Pancreas (tissue), 10 donors: ENCODE measurements at places on chromosomes 5 and 9. TPM values are rescaled to one million over a fixed set of nuclear protein-coding genes. Genes with fewer than 3 reads are reported as not detected.

DNA sequence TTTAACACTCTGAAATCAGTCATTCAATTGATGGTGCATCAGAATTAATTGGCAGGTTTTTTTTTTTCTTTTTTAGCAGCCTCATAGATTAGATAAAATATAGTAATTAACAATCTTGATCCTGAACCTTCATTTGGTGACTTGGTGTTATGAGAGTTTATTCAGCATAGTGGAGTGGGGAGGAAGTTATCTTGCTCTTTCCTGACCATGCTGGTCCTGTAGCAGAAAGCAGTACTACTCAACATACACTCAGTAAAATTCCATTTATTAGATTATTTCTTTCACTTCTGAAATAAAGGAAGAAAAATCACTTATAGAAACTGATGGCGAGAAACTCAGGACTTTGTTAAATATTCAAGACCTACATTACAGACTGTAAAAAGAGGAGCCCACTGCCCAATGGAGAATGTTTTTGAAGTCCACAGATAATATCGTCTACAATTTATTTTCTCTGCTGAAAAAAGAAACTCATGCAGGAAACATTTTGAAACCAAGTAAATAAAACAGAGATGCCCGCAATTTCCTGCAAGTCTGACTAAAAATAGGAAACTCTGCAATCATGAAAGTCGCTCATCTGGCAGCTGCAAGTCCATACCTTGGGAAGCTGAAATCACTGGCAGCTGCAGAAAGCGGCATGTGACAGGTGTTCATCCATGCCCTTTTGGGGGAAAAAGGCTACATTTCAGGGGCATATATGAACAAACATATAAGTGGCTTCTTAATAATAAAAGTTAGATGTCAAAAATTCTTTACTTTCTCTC, 233.2 kb upstream of the RFX3 start:
- no peak for DNase-seq

DNA sequence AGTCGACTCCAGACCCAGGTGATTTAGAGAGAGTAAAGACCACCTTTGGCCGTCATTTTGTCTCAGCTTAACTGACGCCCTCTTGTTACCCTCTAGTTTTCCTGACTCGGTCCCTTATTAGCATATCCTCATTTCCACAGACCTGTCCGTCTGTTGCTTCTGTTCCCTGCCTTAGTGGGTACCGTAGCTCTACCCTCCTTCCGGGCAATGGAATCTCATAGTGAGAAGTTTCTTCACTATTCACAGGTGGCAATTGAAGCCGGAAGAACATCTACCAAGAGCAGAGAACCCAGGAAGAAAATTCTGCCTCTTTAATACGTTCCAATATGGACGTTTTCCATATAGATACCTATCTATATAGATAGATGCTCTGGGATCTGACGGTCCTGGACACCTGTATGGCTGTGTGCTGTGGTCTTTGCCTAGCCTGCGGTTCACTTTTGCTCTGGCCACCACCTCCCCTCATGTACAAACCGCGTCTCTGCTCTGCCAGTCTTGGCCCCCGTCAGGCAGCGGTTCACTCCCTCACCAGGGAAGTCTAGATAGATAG, 652 bp upstream of the TMEM161B start:
- DNase-seq = peak; percentile 13

GRCh38 chr5:149303210-149303609, 31.6 kb downstream of the AFAP1L1 start:
- no peak for DNase-seq

GRCh38 chr5:150848271-150848670, 1.9 kb downstream of the IRGM start:
- no peak for DNase-seq

DNA sequence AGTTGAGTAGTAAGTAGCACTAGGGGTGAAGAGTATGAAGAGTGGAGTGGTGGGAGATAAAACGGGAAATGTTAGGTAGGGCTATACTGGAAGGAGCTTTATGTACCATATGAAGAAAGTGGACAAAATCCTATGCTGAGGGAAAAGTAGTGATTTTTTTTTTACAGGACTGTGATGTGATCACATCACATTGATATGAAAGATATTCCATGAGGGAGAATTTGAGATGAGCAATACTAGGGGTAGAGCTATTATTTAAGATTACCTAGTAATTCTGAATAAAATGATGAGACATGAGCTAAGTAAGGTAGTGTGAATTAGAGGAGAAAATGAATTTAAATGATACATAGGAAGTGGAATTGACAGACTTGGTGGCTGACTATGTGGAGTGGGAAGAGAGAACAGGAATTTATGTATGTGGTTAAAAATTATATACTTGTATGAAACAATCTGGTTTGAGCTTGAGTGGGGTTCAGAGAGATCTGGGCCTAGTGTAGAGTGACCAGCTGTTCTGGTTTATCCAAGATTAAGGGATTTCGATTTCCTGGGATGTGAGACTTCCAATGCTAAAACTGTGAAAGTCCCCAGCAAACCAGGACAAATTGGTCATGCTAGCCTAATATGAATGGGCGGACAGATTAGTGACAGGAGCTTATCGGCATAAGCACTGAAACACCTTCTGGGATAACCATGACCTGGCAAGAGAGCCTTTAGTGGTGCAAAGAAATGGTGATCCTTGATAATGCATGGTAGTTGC, 29.3 kb upstream of the STOM start:
- no peak for DNase-seq

DNA sequence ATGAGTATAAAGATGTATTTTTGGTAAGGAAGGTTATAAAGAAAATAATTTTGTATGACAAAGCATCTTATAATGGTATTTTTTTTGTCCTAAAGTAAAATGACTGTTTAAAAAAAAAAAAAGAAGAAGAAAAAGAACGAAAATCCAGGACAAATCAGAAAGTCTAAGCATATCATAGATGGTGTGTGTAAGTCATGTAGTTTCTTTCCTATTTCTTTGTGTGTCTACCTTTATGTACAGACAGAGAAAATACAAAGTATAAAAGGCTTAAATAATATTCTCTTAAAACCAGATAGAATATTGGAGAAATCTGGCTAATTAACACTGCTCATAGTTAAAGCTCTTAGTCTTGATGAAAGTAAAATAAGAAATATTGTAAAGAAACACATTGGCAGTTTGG, 7.7 kb downstream of the RIGI start:
- DNase-seq = no peak

DNA sequence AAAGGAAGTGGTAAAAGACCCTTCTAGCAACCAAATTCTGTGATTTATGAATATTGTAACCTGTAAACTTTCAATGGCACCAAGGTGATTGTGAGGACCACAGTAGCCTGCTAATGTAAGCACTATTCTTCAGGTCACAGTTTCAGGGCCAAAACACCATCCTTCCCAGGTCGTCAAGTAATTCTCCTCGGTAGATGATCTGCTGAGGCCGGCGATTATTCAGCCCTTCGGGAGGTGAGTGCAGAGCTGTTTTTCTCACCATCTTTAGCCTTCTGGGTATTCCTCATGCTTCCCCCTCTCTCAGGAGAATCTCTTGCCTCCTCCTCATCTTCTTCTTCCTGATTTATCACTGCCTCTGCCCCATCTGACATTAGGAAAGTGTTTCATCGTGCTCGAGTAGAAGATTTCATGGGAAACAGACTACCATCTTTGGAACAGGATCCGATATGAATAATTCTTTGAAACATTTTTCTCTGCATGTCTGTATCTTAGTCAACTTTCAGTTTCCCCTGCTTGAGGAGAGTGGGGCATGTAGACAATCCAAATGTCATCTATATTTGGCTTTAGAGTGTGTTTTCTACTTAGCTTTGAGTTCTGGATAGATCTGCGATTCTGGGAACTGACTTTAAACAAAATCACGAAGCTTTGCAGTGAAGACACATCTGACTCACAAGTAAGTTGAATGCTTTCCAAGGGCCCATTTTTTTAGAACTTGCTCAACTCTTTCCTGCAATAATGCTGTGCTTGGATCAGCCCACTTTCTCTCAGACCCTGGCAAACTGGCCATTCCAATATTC, 173.9 kb downstream of the AOPEP start:
- no peak for DNase-seq

DNA sequence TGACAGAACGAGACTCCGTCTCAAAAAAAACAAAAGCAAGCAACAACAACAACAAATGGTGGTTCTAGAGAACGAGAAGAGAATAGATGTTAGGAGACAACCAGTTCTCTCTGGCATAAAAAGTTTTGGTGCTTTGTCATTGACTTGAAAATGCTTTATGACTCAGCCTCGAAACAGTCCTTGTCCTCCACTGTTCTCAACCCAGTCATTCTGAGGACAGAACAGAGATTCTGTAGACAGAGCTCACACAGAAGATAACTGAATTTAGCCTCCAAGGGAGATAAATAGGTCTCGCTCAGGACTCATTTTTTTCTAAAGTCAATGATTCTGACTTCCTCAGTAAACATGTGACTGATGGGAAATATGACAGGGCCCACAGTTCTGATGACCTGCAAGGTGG, 76.0 kb upstream of the FSTL4 start:
- DNase-seq = no peak

DNA sequence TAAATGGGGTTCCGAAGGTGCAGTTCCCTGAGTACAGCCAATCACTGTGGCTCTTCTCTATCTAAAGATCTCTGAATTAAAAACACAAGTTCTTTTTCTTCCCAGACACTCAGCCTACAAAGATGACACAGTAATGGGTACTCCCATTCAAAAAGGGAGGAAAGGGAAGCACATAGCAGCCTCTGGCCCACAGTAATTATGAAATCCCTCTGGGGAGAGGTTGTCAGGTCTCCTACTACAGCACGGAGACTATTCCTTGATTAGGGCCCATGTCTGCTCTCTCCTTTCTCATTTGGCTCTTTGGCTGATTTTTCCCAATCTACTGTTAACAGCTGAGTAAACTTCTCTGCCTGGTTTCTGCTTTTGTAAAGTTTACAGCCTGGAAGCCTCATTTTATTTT, 62.0 kb upstream of the RANBP3L start:
- no peak for DNase-seq

DNA sequence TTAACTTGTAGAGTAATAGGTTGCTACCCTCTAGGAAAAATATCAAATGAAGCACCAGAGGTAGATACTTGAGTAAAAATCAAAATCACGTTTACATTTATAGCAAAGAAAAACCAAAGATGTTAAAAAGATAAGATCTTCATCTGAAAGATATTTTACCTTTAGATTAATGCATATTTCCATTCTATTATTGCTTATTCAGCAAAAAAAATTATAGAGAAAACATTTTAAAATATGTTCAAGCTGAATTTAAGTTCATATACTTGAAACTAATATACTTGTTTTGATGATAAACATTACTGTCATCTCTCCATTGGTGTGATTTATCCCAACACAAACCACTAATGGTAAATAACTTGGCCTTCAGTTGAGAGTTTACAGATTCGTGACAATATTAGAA, 422.3 kb downstream of the CAAP1 start:
- DNase-seq = no peak

- no peak for DNase-seq
Measured at GRCh38 chr9:115039516-115040120, 78.3 kb downstream of the TNC start.

DNA sequence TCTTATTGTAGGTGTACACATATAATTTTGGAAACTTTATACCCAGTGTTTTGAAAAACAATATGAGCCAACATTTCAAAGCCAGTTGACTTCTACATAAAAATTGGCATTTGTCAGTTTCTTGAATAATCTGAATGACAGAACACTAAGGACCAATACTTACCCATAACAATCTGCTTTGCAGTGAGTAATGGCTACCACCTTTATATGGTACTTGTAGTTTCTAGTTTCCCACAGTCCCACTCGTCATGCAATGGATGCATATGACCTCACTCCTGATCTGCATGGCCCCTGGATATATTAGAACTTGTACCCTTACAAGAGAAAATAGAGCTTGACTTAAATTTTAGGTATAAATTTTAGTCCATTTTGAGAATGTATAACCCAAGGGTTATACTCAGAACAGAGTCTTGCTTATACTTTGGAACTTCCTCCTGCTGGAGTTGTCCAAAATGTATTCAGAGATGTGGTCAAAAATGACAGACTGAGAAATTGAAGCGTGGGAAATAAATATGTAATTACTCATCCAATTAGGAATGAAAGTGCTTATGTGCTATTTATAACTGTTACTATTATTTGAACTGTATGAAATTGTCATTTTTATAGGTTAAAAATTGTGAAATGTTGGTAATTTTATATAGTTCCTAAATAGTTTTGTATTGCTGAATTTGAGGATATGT, 19.5 kb downstream of the XRCC4 start:
- no peak for DNase-seq

DNA sequence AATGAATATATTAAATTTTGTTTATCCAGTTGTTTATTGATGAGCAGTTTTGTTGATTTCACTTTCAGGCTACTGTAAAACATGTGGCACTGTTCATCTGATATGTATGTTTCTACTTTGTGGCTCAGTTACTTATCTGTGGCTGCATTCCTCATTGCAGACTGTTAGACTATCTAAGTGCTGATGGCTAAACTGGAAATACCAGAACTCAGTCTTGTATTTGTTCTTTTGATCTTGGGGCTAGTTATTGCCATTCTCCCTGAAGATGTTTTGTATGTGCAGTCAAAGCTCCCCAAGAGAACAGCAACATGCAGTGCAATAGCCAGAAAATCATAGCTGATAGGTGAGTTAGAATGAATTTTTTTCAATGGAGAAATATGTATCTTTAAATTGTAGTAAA, 162.2 kb downstream of the GADD45G start:
- DNase-seq = no peak

Gene SPATA31C1
- total RNA-seq = not detected

Gene HAVCR1
- not detected for total RNA-seq

Gene ENTREP1
- total RNA-seq = 4.2 TPM

Gene PRR7
- total RNA-seq = 3.5 TPM
